ENCODE measurements at places on chromosomes 6 and 20. TPM values are rescaled to one million over a fixed set of nuclear protein-coding genes. Genes with fewer than 3 reads are reported as not detected.

Gene GMEB2
- 7.9 TPM for total RNA-seq

Gene SYTL3
- 1.4 TPM for total RNA-seq

Gene SCAF8
- 36.7 TPM for total RNA-seq

Gene AGER
- 4.9 TPM for total RNA-seq

Gene NRSN1
- not detected for total RNA-seq

Gene TRIM31
- not detected for total RNA-seq

Gene IRF4
- total RNA-seq, result 0.05 TPM

GRCh38 chr6:42041481-42042053, 8.8 kb upstream of the TAF8 start:
- peak; percentile 22 for DNase-seq
- peaks cover 51% of the 10 kb centered on the region for H3K4me1 ChIP-seq
- no peaks in the 10 kb centered on the region for H3K27me3 ChIP-seq
- H3K36me3 ChIP-seq, result no peaks in the 10 kb centered on the region
- no peak overlapping the region for H3K4me3 ChIP-seq
- H3K27ac ChIP-seq, result peak overlapping the region; percentile 49

- H3K27ac ChIP-seq, result peak overlapping the region; percentile 90
- H3K36me3 ChIP-seq, result no peaks in the 10 kb centered on the region
- H3K4me3 ChIP-seq, result peak overlapping the region; percentile 74
- DNase-seq, result no peak
- peaks cover 29% of the 10 kb centered on the region for H3K4me1 ChIP-seq
These were observed 97.2 kb downstream of the HFE start for GRCh38 chr6:26184367-26184891.

DNA sequence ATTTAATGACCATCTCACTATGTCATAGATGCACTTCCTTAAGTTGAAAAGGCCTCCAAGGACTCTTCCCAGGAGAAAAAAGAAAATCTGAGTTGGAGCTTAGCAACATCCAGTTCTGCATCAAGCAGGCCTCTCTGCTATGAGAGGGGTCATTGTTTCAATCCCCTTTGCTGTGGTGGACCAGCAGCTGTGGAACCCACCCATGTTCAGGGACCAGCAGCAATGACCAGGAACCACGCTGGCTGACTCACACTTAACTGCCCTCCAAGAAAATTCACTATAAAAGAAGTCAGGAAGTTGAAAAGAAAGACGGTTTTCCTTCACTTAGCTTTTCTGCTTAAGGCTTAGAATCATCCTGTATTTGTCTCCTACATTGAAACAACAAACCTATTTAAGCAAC, 1062.4 kb upstream of the FLRT3 start:
- DNase-seq, result no peak
- H3K4me1 ChIP-seq, result peaks cover 5% of the 10 kb centered on the region
- H3K4me3 ChIP-seq, result no peak overlapping the region

DNA sequence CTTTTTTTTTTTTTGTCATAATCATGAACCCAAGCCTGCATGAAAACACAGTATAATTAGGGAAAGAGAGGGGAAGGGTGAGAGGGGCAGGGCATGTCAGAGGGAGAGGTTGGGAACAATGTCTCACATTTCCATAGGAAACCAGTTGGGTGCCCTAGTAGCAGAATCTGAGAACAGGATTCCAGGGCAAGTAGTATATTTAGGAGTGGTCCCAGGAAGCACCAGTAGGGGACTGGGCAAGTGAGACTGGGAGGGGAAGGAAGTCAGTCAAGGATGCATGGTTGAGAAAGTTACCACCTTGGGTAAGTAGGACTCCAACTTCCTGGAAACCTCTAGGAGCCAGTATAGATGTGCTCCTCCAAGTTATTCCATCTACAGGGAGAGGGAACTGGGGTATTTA, 88.6 kb upstream of the MAFB start:
- H3K36me3 ChIP-seq, result no peaks in the 10 kb centered on the region
- DNase-seq, result no peak
- H3K4me1 ChIP-seq, result no peaks in the 10 kb centered on the region
- no peak overlapping the region for H3K27ac ChIP-seq
- no peak overlapping the region for H3K4me3 ChIP-seq

DNA sequence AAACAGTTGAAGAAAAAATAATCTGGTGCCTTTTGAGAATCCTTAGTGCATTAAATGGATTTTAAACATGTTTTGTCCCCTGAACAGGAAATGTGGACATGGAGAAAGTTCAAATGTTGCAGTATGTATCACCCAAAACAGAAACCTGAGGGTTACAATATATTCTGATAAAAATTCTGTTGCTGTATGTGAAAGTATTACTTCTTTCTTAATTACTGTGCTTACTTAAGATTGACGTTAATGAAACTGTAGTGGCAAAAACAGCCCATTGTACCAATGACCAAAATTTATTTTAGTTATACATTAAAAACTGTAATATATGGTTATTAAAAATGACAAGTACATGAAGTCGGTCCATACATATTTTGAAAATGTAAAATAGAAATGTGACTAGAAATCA, 100.6 kb downstream of the PRDM1 start:
- peaks cover 20% of the 10 kb centered on the region for H3K4me1 ChIP-seq
- no peak for DNase-seq
- H3K36me3 ChIP-seq, result peaks cover 4% of the 10 kb centered on the region
- no peak overlapping the region for H3K27ac ChIP-seq
- no peaks in the 10 kb centered on the region for H3K27me3 ChIP-seq

GRCh38 chr6:32970413-32971241, 2.2 kb downstream of the BRD2 start:
- H3K27me3 ChIP-seq, result no peaks in the 10 kb centered on the region
- H3K36me3 ChIP-seq, result peaks cover 39% of the 10 kb centered on the region
- H3K4me3 ChIP-seq, result peak overlapping the region; percentile 94
- peaks cover 29% of the 10 kb centered on the region for H3K4me1 ChIP-seq
- peak; percentile 90 for DNase-seq

DNA sequence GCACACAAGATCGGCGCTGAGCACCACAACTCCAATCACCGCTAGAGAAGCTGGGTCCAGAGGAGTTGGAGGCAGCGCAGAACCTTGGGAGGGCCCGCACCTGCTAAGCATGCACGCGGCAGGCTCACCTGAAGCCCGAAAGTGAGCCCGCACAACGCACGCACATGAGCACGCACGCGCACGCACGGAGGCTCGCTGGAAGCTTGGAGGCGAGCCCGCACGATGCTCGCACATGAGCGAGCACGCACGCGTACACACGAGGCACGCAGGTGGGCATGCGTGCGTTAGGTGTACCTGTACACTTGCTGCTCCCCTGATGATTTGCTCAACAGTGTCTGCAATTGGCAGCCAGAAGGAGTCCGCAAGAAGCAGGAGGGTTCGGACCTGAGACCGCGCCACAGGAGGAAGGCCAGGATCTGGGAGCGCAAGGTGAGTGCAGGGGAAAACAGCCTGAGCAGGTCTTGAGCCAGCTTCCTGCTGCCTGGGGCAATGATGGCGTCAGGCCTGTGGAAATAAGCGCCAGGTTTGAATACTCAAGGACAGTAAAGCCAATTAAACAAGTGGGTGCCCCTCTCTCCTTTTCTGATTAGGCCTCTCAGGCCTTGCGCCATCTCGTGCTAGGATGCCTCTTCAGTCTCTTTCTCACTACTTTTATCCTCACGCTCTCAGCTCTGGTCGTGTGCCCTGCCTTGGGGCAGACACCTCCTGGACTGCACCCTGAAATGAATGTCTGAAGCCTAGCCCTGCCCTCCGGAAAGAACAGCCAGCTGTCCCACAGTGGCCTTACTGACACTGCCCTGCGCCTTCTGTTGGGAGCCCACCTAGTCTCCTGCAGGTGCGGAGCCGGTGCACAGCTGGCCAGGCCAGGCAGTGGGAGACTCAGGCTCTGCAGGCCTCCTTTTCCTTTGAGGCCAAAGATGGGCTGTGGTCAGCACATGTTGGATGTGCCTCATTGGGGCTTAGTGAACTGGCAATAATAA, 340.4 kb downstream of the CDC5L start:
- H3K27ac ChIP-seq, result no peak overlapping the region
- no peaks in the 10 kb centered on the region for H3K36me3 ChIP-seq
- no peak overlapping the region for H3K4me3 ChIP-seq

DNA sequence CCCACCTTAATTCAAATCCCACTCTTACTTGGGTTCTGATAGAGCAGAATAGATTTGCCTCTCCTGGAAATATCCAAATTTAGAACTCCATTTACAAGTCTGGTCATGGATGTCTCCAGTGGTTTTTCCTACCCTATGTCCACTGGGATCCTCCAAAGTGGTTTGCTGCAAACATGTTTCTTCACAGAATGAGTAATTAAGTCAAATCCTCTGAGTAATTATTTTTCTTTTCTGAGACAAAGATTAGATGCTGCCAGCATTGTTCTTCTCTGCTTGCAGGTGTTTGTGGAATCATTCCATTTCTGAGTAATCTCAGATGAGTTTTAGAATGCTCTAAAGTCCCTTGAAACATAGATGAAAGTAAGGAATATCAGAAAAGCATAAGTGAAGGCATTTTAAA, 21.9 kb downstream of the DTD1 start:
- H3K27me3 ChIP-seq, result no peaks in the 10 kb centered on the region
- no peak for DNase-seq
- H3K27ac ChIP-seq, result no peak overlapping the region
- H3K4me3 ChIP-seq, result no peak overlapping the region
- H3K4me1 ChIP-seq, result no peaks in the 10 kb centered on the region

DNA sequence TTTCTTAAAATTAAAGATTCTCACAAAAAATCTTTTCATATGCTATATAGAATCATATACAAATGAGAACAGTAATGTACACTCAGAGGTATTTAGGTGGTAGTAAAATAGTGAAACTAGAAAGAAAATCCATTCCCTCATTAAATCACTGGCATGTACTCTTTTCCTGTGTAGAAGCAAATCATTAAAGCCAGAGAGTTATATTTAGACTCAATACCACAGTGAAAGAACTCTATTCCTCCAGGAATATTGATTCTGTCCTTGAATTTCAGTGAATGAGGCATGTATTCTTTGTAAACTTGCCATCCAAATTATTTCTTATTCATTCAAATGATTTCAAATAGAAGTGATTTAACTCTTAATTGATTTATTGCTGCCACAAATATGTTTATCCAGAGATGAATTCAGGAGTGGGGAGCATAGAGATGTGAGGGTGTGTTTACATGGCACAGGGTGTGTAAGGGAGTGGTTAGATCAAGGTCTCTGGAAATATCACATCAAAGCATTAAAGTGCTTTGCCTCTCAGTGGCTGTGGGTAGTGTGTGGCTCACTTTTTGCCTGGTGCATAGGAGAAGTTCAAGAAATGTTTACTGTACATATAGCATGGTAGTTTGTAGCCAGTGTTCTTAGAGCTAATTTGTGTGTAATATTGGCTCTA, 141.2 kb downstream of the FAM83B start:
- DNase-seq, result no peak
- H3K4me1 ChIP-seq, result peaks cover 8% of the 10 kb centered on the region
- no peaks in the 10 kb centered on the region for H3K36me3 ChIP-seq

DNA sequence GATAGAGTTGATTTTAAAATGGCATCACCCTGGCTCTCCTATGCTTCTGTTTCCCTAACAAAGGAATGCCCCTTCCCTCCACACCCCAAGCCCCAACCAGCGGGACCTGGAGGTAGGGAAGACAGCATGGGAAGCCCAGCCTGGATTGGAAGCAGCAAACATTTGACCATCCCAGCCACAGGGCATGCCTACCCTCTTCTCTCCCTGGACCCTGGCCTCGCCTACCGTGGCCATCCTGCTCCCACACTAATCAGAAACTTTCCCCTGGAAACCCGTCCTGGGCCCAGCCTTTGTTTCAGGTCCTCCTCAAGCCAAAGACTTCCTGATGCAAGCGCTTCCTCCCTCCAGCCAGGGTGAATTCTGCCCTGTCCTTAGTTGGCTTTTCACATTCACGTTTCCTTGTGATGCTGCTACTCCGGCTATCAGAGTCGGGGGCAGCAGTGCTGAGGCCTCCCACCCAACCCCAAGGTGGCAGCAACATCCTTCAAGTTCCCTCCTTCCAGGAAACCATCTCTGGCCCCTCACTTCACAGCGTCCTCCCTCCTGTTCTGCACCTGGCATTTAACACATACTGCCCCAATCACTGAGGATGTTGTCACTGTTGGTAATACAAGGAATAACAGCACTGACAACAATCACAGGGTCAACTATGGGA, 18.2 kb upstream of the ANGPT4 start:
- H3K4me3 ChIP-seq, result no peak overlapping the region
- no peaks in the 10 kb centered on the region for H3K27me3 ChIP-seq
- no peak overlapping the region for H3K27ac ChIP-seq
- H3K36me3 ChIP-seq, result no peaks in the 10 kb centered on the region
- no peaks in the 10 kb centered on the region for H3K4me1 ChIP-seq

GRCh38 chr6:13116155-13116554, 212.2 kb downstream of the TBC1D7 start:
- no peak for DNase-seq
- H3K36me3 ChIP-seq, result no peaks in the 10 kb centered on the region
- no peak overlapping the region for H3K27ac ChIP-seq
- H3K4me3 ChIP-seq, result no peak overlapping the region
- H3K27me3 ChIP-seq, result peaks cover 28% of the 10 kb centered on the region

DNA sequence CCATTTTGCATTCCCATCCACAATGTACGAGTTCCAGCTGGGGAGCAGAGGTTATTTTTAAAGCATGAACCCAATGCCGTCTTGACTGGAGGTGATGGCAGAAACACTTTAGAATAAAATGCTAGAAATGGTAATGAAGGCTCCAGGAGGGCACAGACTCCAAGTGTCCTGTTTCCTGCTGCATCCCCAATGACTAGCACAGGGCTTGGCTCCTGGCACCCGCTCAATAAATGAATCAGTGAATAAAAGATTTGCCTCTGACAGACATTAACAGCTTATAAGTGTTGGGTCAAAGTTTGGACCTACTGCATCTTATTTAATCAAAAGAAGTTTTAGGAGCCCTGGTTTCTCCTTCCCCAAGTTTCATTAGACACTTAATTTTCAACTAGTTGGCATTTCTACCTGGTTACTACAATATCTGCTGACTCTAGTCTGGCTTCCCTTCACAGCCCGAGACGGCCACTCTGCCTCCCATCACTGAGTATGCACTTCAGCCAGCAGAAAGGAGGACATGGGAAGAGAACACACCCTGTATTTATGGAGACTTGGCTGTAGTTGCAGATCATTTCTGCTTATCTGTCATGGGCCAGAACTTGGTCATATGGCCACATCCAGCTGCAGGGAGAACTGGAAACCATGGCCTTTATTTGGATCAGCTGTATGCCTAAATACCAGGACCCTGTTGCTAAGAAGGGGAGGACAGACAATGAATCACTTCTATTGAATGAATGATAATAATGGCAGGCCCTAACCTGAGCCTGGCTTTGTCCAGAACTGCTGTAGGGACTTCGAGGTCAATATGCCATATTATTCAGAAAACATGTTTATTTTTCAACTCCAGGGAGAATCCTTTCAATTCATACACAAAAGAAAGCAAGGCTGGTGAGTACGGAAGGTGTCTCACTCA, 63.1 kb downstream of the TTI1 start:
- H3K4me3 ChIP-seq, result no peak overlapping the region
- peaks cover 22% of the 10 kb centered on the region for H3K4me1 ChIP-seq
- H3K27ac ChIP-seq, result no peak overlapping the region

GRCh38 chr20:43667341-43668132, 623 bp downstream of the MYBL2 start:
- H3K4me1 ChIP-seq, result peaks cover 8% of the 10 kb centered on the region
- H3K4me3 ChIP-seq, result peak overlapping the region; percentile 66
- peak; percentile 70 for DNase-seq
- no peak overlapping the region for H3K27ac ChIP-seq

- peaks cover 7% of the 10 kb centered on the region for H3K27me3 ChIP-seq
- H3K4me3 ChIP-seq, result no peak overlapping the region
These were observed 236.7 kb downstream of the SOD2 start for GRCh38 chr6:159456349-159456748.

- peak overlapping the region; percentile 68 for H3K27ac ChIP-seq
- H3K27me3 ChIP-seq, result no peaks in the 10 kb centered on the region
- peak overlapping the region; percentile 42 for H3K4me3 ChIP-seq
- no peak for DNase-seq
- H3K4me1 ChIP-seq, result peaks cover 62% of the 10 kb centered on the region
These were observed 532.8 kb downstream of the RFPL4B start for GRCh38 chr6:112879920-112880413.

Data from chondrocyte (in vitro differentiated cells).